CD4-positive, CD25-positive, alpha-beta regulatory T cell (primary cell): ENCODE measurements at places on chromosomes 1 and 21. TPM values are rescaled to one million over a fixed set of nuclear protein-coding genes. Genes with fewer than 3 reads are reported as not detected.

The C1QA gene
- not detected for polyA plus RNA-seq

The LDLRAD1 gene
- polyA plus RNA-seq = not detected

The TSACC gene
- polyA plus RNA-seq = not detected

The KPRP gene
- not detected for polyA plus RNA-seq

The CDA gene
- polyA plus RNA-seq = 0.21 TPM

The SAMSN1 gene
- polyA plus RNA-seq = 49.4 TPM
